Activated T-cell treated with anti-CD3 and anti-CD28 coated beads, Interleukin-2, amount 50 U/mL, for 72 hours (primary cell): ENCODE measurements at places on chromosomes 12 and 14. TPM values are rescaled to one million over a fixed set of nuclear protein-coding genes. Genes with fewer than 3 reads are reported as not detected.

DNA sequence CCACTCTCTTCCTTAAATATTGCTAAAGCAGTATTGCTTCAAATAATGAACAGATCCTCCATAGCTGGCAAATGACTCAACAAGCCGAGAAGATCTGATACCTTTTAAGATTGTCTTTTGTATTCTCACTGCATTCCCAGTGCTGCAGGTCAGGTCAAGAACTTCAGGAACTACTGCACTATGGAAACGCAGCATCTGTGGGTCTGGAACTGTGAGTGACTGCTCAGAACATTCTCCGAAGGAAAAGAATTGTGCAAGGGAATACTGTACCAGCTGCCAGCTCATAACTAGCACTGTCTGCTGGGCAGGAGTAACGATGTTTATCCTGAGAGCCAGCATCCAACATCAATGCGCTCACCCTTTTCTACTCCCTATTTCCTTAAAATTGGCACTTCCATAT, 348.0 kb upstream of the SOX5 start:
- H3K27me3 ChIP-seq: no peaks in the 10 kb centered on the region
- DNase-seq: no peak
- no peak overlapping the region for H3K4me3 ChIP-seq
- no peaks in the 10 kb centered on the region for H3K4me1 ChIP-seq
- H3K27ac ChIP-seq: no peak overlapping the region

GRCh38 chr14:57609192-57610075, 115.8 kb upstream of the CCDC198 start:
- no peak overlapping the region for H3K4me3 ChIP-seq
- no peak for DNase-seq
- H3K27ac ChIP-seq: no peak overlapping the region
- H3K27me3 ChIP-seq: no peaks in the 10 kb centered on the region

- peaks cover 14% of the 10 kb centered on the region for H3K27me3 ChIP-seq
- no peaks in the 10 kb centered on the region for H3K36me3 ChIP-seq
- peak; percentile 38 for DNase-seq
- H3K27ac ChIP-seq: no peak within 1 kb of the TSS
- H3K4me1 ChIP-seq: no peaks in the 10 kb centered on the region
- peak within 1 kb of the TSS; percentile 72 for H3K4me3 ChIP-seq
Observed at GRCh38 chr14:74955229-74956026, at the start of gene PGF. Gene PGF, minus strand, starts transcription at chr14:74955597. Its CDS starts 355 bp downstream, at chr14:74955242.

- H3K4me1 ChIP-seq: peaks cover 8% of the 10 kb centered on the region
- no peak overlapping the region for H3K27ac ChIP-seq
- peaks cover 1% of the 10 kb centered on the region for H3K27me3 ChIP-seq
- H3K4me3 ChIP-seq: no peak overlapping the region
- no peaks in the 10 kb centered on the region for H3K36me3 ChIP-seq
Observed at GRCh38 chr14:73816393-73816816, 35.2 kb upstream of the PTGR2 start.

DNA sequence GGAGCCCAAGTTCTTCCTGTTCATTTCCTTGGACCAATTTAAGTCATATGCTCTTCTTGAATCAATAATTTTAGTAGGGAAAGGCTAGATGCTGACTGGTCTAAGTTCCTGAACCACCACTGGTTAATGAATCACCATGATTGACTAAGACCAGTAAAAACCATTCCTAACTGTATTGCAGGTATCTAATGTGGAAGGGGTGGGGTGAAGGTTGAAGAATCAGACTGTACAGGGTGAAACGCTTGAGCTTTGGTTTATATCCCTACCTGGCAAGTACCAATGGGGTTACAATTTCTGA, 100.1 kb downstream of the DYRK2 start:
- H3K27me3 ChIP-seq: no peaks in the 10 kb centered on the region
- no peaks in the 10 kb centered on the region for H3K36me3 ChIP-seq
- no peak overlapping the region for H3K27ac ChIP-seq
- DNase-seq: no peak
- no peak overlapping the region for H3K4me3 ChIP-seq

GRCh38 chr12:28851781-28852180, 297.3 kb upstream of the FAR2 start:
- no peak overlapping the region for H3K4me3 ChIP-seq
- H3K27me3 ChIP-seq: no peaks in the 10 kb centered on the region
- no peak overlapping the region for H3K27ac ChIP-seq
- DNase-seq: no peak

DNA sequence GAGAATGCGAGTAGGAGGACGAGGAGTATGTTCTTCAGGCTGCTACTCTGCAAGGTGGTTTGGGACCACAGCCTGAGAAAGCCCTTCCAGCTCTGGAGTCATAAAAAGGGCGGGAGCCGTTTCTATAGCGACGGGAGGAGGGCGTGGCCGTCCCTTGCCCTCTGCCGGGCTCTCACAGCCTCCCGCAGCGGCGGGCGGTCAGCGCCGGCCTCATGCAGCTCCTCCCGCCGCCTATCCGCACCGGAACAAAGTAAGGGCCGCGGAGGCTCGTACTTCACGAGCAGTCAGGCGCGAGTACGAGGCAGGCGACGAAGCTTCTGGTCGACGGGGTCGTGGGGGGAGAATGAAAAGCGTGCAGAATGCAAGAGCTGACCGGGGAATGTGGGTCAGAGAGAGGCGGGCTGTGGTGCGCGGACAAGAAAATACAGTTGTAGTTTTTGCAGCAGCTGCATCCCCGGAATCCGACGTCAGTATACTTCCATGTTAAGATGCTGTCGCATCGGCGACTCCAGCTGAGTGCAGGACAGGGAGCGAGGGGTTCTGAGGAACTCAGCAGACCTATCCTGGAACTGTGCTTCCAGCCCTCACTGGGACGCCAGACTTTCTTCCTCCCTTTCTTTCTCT, at the start of gene DYRK4:
Gene DYRK4 (plus strand): TSS at position 175 of the 624 bp plus-strand sequence. CDS start 38 bp downstream, at position 213.
- H3K4me1 ChIP-seq: no peaks in the 10 kb centered on the region
- H3K27me3 ChIP-seq: peaks cover 24% of the 10 kb centered on the region
- H3K4me3 ChIP-seq: no peak within 1 kb of the TSS
- H3K27ac ChIP-seq: no peak within 1 kb of the TSS

- H3K4me1 ChIP-seq: no peaks in the 10 kb centered on the region
- H3K36me3 ChIP-seq: no peaks in the 10 kb centered on the region
- H3K27me3 ChIP-seq: no peaks in the 10 kb centered on the region
- H3K27ac ChIP-seq: no peak overlapping the region
Observed at GRCh38 chr12:113683574-113683973, 211.9 kb upstream of the LHX5 start.

- H3K36me3 ChIP-seq: no peaks in the 10 kb centered on the region
- DNase-seq: no peak
- peaks cover 60% of the 10 kb centered on the region for H3K27me3 ChIP-seq
- H3K27ac ChIP-seq: no peak overlapping the region
- no peak overlapping the region for H3K4me3 ChIP-seq
Observed at GRCh38 chr14:38207377-38207735, 348 bp upstream of the SSTR1 start.

- H3K36me3 ChIP-seq: no peaks in the 10 kb centered on the region
- no peaks in the 10 kb centered on the region for H3K27me3 ChIP-seq
- peak overlapping the region; percentile 19 for H3K4me3 ChIP-seq
- peaks cover 14% of the 10 kb centered on the region for H3K4me1 ChIP-seq
- DNase-seq: no peak
Observed at GRCh38 chr14:50335989-50336824, 24.1 kb downstream of the DMAC2L start.

- H3K4me1 ChIP-seq: peaks cover 19% of the 10 kb centered on the region
- peaks cover 34% of the 10 kb centered on the region for H3K27me3 ChIP-seq
- H3K4me3 ChIP-seq: peak overlapping the region; percentile 89
- peak overlapping the region; percentile 86 for H3K27ac ChIP-seq
- no peak for DNase-seq
Observed at GRCh38 chr12:117098024-117098360, 1.2 kb downstream of the TESC start.

DNA sequence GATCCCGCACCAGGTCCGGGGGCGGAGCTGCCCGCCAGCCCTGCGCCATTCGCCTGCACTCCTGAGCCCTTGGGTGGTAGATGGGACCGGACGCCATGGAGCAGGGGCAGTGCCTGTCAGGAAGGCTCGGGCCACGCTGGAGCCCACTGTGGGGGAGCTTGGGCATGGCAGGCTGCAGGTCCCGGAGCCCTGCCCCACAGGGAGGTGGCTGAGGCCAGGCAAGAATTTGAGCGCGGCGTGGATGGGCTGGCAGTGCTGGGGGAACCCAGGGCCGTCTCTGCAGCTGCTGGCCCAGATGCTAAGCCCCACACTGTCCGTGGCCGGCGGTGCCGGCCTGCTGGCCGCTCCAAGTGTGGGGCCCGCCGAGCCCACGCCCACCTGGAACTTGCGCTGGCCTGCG, 260.0 kb downstream of the NPAS3 start:
- no peaks in the 10 kb centered on the region for H3K27me3 ChIP-seq
- no peaks in the 10 kb centered on the region for H3K4me1 ChIP-seq
- H3K4me3 ChIP-seq: no peak overlapping the region
- no peak overlapping the region for H3K27ac ChIP-seq
- DNase-seq: no peak

GRCh38 chr12:2904260-2904659, 13.6 kb downstream of the TULP3 start:
- DNase-seq: no peak
- H3K27ac ChIP-seq: no peak overlapping the region
- no peaks in the 10 kb centered on the region for H3K27me3 ChIP-seq
- H3K36me3 ChIP-seq: peaks cover 1% of the 10 kb centered on the region
- H3K4me1 ChIP-seq: no peaks in the 10 kb centered on the region

GRCh38 chr14:86404989-86405649, 875.2 kb downstream of the FLRT2 start:
- H3K4me3 ChIP-seq: no peak overlapping the region
- DNase-seq: no peak
- H3K27ac ChIP-seq: no peak overlapping the region
- no peaks in the 10 kb centered on the region for H3K4me1 ChIP-seq
- H3K27me3 ChIP-seq: no peaks in the 10 kb centered on the region

DNA sequence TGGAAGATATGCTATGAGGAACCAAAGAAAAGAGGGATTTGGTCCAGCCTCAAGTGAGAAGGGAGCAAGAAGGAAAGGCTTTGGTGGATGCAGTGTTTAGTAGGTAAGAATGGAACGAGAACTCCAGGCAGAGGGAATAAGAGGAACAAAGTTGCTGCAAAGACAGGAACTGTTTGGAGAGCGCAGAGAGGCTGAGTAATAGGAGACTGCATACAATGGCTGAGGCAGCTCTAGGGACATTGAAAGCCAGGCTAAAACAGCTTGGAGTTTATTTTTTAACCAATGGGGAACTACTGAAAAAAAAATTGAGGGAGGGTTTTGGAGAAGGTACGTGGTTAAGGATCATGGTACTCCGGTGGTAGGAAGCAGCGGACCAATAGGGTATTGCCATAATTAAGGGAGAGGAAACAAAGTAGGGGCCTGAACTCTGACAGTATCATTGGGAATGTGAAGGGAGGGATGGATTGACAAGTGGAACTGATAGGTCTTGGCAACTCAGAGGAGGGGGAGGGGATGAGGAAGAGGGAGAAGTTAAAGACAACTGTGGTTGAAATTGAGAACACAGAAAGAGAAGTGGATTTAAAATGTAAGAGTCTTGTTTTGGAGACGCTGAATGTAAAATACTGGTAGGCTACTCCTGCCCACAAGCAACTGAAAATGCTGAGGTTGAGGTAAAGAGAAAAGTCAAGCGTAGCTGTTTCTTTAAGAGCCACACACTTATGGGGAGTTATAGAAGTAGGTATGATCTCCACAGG, 4.8 kb downstream of the ASCL4 start:
- no peak overlapping the region for H3K27ac ChIP-seq
- peaks cover 58% of the 10 kb centered on the region for H3K27me3 ChIP-seq
- no peak for DNase-seq

DNA sequence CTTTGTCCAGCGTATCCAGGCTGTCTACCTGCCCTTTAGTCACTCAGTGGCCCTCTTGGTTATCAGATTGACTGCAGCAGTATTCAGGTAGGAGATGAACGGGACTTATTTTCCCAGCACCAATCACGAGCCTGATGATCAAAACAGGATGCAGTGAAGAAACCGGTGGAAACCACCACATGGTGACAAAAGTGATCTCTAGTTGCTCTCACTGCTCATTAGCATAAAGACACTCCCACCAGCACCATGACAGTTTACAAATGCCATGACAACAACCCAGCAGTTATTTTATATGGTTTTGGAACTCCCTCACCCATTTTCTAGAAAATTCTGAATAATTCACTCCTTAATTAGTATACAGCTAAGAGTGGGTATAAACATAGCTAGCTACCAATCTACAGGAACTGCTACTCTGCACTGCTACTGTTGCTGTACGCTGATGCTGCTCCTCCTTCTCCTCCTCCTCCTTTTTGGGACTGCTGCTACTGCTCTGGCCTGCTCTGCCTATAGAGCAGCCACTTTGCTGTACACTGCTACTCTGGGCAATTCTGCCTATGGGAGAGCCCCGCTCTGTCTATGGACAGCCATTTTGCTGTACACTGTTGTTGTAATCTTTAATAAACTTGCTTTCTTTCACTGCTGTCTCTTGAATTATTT, 142.5 kb upstream of the SSTR1 start:
- DNase-seq: peak; percentile 58
- H3K27me3 ChIP-seq: no peaks in the 10 kb centered on the region
- peak overlapping the region; percentile 74 for H3K27ac ChIP-seq

DNA sequence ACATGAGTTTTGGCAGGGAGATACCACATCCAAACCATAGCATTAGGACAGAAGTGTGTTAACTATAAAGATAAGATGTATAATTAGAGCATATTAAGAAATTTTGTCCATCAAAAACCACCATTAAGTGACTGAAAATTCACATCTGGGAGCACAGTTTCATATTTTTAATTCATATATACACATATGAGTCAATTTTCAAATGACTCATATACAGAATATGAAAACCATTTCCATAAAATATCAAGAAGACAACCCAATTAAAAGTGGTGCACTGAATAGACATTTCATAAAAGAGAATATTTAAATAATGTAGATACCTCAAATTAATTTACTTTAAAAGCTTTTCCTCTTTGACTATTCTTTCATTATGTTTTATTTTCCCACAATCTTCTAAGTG, 25.3 kb downstream of the MUCL1 start:
- H3K4me3 ChIP-seq: peak overlapping the region; percentile 27
- no peak for DNase-seq
- H3K36me3 ChIP-seq: no peaks in the 10 kb centered on the region
- H3K27me3 ChIP-seq: peaks cover 20% of the 10 kb centered on the region

DNA sequence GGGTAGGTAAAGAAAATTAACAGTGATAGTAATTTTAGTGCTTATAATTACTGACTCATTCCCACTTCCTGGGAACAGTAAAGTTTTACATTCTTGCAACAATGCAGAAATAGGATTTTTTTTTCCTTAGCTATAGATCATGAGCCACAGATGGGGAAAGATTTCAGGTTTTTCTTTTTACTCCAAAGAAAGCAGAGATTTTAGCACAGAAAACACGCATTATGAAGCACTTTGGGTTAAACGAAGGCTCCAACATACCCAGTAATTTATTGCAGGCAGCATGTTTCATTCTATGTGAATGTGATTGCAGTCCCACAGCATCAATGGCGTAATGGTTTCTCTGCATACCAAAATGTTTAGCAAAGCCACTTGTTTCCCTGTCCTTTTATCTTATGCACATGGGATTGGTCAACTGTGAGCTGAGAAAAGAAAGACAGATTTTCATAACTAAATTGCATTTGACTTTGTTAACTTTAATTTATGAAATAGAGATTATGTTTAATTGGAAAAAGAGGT, 124.6 kb upstream of the E2F7 start:
- H3K36me3 ChIP-seq: no peaks in the 10 kb centered on the region
- H3K4me3 ChIP-seq: no peak overlapping the region
- H3K27me3 ChIP-seq: no peaks in the 10 kb centered on the region
- H3K27ac ChIP-seq: no peak overlapping the region
- no peaks in the 10 kb centered on the region for H3K4me1 ChIP-seq

GDF3 gene
- total RNA-seq: not detected

FAM90A1 gene
- 0.67 TPM for total RNA-seq

GLIPR1 gene
- total RNA-seq: 6.3 TPM

MMAB gene
- total RNA-seq: 13.9 TPM

RTL1 gene
- total RNA-seq: not detected

NOPCHAP1 gene
- total RNA-seq: 25.8 TPM

GCH1 gene
- total RNA-seq: 35.3 TPM

CLEC1B gene
- not detected for total RNA-seq

VIPAS39 gene
- total RNA-seq: 18.9 TPM

BICDL1 gene
- total RNA-seq: 154 TPM

TMEM63C gene
- 1.9 TPM for total RNA-seq
